Cardiac septum (tissue), 1 donor: ENCODE measurements at places on chromosomes 13 and 19.

DNA sequence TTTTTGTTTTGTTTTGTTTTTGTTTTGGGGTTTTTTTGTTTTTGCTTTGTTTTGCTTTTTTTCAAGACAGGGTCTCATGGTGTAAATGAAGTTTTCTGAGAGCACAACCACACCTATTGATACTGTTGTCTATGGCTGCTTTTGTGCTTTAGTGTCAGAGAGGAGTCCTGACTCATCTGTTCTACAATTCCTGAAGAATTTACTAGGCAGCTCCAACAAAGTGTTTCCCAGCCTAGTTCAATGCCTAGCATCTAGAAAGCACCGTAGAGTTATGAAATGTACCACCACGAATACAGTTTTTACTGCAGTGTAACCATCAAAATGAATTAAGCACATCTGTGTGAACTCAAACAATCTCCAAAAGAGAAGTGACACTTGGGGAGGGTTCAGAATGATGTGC, 21.2 kb downstream of the SAFB start:
- no peak for DNase-seq

GRCh38 chr19:13038306-13039210, 43.3 kb downstream of the NFIX start:
- no peak for DNase-seq

GRCh38 chr19:5228932-5229777, 111.5 kb downstream of the PTPRS start:
- DNase-seq: no peak

GRCh38 chr19:41868120-41868988, 8.3 kb downstream of the RPS19 start:
- DNase-seq: no peak

DNA sequence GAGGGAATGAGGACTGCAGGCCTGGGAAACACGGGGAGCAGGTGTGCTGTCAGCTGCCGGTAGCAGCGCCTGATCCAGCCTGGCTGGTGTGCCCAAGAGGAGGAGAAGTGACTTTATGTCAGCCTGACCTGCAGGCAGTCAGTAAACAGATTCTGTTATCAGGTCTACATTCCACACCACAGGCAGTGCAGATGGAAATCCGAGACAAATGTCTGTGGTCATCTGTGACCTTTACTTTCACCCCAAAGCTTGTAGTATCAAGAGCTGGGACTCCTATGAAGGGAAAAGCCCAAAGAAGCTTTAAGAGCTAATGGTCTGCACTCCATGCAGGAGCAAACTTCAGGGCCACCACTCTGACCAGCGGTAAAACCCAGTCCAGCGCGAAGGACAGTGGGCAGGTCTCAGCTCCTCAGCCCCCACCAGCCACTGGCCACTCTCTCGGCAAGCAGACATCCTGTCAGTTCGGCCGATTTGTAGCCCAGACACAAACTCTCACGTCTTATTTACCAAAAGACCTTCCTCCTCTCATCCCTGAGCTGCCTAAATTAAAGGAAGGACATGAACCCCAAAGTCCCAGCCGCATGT, 7.7 kb downstream of the EPS15L1 start:
- DNase-seq: no peak

DNA sequence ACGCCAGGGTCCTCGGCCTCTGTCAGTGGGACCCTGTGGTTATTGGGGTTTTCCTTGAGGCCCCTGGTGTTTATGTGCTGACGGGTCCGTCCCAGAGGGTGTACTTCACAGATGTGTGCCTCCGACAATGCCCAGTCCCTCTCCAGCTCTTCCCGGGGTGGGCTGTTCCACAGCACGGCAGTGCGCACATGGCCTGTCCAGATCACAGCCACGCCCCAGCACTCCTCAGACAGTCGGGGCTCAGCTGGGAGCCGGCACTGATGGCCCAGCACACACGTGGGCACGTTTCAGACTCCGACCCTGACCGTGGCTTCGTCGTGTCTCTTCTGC, 16.9 kb upstream of the F7 start:
- no peak for DNase-seq

DNA sequence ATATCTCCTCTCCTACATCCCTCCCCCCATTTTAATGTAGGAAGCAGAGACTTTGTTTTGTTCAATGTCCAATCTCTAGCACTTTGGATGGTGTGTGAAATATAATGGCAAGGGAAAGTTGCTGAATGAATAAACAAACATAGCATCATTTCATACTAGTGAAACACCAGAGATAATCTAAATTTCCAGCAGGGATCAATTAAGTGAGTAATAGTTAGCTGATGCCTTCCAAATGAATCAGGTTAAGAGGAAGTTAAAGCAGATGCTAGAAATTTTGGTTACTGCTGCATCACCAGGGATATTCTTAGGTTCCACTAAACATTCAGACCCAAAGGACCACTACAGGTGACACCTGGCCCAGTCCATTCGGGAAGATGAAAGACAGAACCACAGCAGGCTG, 8.1 kb downstream of the MRPS31 start:
- DNase-seq: no peak

DNA sequence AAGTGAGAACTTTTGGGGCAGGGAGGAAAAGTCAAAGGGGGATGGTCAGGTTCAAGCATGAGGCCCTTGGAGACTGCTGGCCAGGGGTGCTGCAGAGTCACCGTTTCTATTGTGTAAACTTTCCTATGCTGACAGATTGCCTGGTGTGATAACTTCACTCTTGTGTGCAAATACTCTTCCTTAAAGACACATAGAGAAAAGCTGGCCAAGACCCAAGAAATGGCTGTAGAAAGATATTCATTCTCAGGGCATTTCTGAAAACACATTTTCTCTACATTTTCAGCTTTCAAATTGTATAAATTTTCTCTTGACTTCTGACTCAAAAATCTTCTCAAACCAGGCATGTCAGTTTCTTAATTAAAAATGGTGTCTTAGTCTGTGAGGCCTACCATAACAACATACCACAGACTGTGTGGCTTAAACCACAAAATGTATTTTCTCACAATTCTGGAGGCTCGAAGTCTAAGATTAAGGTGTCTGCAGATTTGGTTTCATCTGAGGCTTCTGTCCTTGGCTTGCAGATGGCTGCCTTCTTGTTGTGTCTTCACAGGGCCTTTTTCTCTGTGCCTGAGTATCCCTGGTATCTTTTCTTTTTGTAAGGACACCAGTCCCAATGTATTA, 304.5 kb downstream of the KCNRG start:
- no peak for DNase-seq

DNA sequence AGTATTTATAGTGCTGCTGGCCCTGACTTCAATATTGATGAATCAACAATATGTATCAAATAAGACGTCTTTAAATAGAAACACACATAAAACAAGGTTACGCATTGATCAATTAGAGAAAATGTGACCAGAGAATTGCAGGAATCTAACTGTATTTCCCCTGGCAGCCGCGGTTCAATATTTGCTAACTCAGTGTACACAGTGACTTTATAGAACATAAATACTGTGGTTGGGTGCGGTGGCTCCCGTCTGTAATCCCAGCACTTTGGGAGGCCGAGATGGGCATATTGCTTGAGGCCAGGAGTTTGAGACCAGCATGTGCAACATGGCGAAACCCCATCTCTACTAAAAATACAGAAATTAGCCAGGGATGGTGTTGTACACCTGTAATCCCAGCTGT, 22.8 kb upstream of the UPF3A start:
- DNase-seq: no peak

- no peak for DNase-seq
These were observed 40.9 kb downstream of the CBY2 start for GRCh38 chr13:45742985-45743384.

DNA sequence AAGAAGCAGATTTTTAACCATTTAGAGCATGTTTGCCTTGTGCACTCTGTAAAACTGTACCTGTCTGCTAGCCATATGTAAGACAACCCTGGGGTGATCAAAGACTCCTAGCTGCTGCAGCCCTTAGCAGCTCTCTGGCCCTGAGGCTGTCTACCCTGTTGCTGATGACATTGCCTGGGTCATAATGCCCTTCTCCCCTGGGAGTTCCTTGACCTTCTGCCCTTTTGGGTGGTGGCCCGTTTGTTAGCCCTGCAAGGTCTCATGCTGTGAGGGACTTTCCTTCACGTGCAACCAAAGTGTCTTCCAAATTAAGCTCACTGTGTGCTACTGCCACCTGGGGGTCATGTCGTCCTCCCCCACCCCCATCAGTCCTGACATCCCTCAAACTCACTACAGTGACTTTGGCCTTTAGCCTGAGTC, 7.4 kb downstream of the GPC6 start:
- DNase-seq: no peak

DNA sequence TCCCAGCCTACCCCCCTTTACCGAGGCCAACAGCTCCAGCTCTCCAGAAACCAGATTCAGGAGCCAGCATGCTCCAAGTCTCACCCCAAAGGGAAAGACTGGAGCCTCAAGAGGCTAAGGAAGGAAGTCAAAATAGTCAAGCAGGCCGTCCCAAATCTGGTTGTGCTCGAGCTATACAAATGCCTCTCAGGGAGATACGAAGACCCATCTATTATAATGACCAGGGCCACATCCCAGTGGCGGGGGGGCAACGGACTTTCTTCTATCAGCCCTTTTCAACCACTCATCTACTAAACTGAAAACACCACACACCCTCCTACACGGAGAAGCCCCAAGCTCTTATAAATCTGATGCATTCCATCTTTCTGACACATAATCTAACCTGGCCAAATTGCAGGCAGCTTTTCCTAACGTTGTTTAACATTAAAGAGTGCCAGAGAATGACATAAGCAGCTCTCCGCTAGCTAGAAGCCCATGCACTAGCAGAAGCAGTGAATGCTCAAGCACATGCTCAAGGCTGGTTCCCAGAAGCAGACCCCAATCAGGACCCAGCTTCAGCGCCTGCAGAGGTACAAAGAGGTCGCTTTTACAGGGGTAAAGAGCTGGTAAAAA, 104.6 kb upstream of the ZNF98 start:
- no peak for DNase-seq

- no peak for DNase-seq
These were observed 124.2 kb downstream of the LMO7 start for GRCh38 chr13:75760131-75761021.

GRCh38 chr19:38273499-38273898, 9.1 kb downstream of the SPINT2 start:
- no peak for DNase-seq

- no peak for DNase-seq
These were observed 92.7 kb downstream of the FGF14 start for GRCh38 chr13:102309110-102309509.

- no peak for DNase-seq
These were observed 20.5 kb downstream of the CCDC8 start for GRCh38 chr19:46392837-46393236.

GRCh38 chr13:98577836-98578285, 954 bp upstream of the STK24 start:
- DNase-seq: no peak

- no peak for DNase-seq
These were observed 1752.2 kb upstream of the PCDH20 start for GRCh38 chr13:63167699-63168337.

DNA sequence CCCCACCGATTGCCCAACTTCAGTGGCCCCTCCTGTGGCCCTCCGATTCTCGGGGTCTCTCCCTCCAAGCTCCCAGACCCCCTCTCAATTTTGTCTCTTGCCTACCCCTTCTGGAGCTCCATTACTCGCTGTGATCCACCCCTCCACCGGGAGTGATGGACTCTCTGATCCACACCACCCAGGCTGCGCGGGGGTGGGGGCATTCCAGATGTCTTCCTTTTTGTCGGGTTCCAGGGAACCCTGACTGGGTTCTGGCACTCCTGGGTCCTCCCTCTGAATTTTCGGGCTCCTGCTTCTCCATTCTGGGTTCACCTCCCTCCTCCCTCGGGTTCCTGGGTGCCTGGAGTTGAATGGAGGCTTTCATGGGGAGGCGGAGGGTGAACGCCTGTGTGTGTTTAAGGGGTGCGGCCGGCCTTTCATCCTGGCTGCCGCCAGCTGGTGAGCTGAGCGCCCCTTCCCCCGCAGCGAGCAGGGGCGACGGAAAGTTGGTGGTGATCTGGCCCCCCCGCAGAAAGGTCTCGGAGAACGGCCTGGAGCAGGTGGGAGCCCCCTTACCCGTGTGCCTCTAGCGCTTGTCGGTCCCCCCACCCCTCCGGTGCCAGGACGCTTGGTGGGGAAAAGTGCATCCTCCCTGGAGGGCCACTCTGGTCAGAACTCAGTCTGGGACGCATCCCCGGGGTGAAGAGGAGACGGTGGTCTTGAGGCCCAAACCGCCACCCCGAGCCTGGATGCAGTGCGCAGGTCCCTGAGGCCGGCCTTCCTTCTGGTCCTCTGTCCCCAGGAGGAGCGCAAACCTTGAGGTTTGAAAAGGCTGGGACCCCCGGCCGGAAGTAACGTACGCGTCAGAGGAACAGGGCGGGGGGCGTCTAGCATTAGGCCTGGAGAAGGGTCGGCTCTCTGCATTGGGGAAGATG, 1.6 kb downstream of the MISP3 start:
- no peak for DNase-seq

DNA sequence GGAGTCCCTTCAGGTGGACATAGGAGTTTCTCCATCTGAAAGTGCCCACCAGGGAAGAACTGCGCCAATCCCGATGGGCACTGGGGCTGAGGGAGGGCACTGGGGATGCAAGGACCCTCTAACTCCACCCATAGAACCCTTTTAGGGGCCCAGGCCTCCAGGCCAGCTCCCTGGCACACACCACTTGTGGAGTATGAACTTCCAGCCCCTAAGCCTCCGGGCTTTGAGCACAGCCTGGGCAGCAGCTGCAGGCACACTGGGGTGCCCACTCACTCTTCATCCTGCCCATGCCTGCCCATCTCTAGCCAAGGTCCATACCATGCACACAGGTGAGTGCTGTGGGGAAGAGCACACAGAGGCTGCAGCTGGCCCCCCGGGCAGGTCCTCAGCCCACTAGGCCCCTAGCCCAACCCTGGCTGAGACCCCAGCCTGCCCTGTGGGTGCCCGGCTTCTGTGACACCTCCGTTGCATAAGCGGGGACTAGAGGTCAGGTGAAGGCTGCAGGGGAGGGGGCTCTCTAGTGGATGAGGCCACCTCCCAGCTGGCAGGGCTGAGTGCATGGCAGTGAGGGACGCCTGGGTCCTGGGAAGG, 14.6 kb upstream of the SLC7A10 start:
- no peak for DNase-seq
